ENCODE measurements at places on chromosomes 2 and 18.

DNA sequence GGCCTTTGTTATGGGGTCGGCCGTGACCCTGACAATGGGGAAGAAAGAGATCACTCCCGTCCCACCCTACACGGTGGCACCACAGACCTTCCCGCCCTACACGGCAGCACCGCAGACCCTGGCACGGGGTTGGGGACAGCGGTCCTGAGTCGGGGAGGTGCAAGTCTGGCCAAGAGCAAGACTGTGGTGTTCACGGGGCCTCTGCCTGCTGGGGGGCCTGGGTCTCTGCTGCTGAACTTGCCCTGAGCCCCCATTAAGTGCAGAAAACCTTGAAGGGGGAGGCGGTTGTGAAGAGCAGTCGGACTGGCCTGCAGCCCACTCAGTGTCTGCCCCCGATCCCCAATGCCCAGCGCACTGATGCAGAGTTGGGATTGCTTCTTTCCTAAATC lies 75.9 kb downstream of the SLC66A2 start:
- DNase-seq, result no peak

DNA sequence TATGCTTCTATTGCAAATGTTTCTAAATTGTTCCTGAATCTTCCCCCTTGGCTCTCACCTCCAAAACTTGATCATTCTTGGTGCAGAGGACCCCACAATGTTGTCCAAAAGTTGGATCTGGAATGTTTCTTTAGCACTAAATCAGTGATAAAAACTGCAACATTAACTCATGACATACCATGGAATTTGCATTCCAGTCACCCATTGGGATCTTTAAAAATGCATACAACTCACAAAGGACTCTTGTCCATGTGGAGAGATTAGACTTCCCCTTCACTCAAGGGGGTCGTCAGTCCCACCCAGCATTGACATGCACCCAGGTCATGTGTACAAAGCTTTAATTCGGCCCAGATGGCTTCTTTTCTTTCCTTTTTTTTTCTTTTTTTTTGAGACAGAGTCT lies 169.3 kb downstream of the SETBP1 start:
- DNase-seq, result no peak

DNA sequence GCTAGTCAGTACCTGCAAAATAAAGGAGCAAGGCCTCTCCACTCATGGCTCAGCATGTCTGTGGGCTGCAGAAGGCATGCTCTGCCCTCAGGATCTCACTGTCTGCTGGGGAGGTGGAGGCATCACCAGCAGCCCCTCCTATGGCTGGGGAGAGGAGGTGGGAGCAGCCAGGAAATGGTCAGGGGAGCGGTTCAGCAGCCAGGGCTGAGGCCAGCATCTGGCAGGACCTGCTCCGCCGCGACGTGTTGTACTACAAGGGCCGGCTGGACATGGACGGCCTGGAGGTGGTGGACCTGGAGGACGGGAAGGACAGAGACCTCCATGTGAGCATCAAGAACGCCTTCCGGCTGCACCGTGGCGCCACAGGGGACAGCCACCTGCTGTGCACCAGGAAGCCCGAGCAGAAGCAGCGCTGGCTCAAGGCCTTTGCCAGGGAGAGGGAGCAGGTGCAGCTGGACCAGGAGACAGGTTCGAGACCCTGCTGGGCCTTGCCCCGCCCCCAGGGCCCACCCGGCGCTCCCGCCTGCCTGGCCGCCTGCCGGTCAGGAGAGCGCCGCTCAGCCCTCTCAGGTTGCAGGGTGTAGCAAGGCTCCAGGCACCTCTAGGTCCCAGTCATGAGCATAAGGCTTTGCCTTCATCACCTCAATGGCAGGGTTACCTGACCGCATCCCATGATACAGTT lies 49.0 kb downstream of the FAM168B start:
- no peak for DNase-seq

- no peak for DNase-seq
These were observed 171.0 kb downstream of the DNER start for GRCh38 chr2:229543176-229543873.

DNA sequence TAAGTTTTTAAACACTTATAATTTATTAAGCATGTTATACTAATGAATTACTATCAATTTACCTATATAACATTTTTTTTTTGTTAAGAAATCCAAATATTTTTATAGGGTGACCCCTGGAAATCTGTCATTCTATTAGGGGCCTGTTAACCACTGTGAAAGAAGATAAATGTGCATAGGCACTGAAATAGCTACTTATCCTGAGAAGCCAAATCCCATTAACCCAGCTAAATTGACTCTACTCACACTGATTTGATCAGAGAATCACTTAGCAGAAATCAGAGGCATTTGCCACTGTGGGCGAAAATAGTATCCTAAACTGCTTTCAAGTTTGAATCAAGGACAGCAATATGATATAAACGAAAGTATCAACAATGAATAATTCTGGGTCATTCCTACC lies 90.0 kb upstream of the GULP1 start:
- no peak for DNase-seq

GRCh38 chr2:24050041-24050979 lies 769 bp downstream of the FKBP1B start:
- no peak for DNase-seq

DNA sequence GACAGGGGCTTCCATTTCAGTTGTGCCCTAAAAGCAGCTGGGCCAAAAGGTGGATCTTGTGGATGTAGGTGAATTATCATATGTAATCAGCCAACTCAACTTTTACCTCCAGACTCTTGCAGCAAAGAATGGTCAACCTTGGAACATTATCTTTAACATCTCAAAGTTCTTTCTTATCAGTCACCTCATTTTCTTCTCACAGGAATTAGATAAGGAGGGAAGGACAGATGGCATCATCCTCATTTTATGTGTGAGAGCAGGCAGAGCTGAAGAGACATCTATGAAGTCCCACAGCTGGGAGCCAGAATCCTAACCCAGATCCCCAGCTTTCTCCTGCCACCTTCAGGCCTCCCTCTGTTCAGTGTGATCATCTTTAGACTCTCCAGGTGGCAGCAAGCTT lies 182.1 kb downstream of the MGAT5 start:
- DNase-seq, result no peak

DNA sequence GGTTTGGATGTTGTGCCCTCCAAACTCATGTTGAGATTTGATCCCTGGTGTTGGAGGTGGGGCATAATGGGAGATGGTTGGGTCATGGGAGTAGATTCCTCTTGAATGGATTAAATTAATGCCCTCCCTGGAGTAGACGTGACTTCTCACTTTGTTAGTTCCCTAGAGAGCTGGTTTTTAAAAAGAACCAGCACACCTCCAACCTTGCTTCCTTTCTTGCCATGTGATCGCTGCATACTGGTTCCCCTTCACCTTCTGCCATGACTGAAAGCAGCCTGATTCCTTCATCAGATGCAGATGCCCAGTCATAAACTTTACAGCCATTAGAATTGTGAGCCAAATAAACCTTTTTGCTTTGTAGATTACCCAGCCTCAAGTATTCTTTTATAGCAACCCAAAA lies 21.7 kb downstream of the MTA3 start:
- no peak for DNase-seq

DNA sequence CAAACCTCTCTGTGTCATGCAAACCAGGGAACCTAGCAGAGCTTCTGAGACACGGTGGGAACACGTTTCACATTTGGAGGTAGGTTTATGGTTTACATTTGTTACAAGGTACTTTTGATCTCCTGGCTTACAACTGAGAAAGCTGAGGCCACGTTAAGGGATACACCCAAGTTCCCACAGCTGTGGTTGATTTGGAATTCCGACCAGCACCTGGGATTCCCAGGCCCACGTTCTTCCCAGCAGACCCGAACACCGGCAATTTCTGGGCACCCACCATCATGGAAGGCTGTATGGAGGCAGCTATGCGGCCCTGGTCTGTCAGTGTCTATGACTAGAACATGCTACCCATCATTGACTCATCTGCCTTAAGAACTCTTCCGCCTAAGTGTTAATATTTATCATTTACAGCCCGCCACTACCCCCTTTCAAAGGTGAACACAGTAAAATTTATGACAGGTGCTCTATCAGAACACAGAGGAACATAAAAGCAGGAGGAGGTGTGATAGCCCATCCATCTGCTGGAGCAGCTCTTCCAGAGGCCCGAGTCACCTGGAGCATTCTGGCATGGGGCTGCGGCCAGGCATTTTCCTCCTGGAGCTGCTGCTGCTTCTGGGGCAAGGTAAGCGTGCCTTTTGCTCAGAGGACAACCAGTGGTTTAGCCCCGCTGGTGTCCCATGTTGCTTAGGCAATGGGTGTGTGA lies at the start of gene PLB1:
PLB1 (plus strand) TSS at position 510 of the 700 bp plus-strand sequence; CDS start at position 565, 55 bp downstream.
- DNase-seq, result no peak

GRCh38 chr2:105882341-105882740 lies 137.6 kb downstream of the NCK2 start:
- DNase-seq, result no peak

DNA sequence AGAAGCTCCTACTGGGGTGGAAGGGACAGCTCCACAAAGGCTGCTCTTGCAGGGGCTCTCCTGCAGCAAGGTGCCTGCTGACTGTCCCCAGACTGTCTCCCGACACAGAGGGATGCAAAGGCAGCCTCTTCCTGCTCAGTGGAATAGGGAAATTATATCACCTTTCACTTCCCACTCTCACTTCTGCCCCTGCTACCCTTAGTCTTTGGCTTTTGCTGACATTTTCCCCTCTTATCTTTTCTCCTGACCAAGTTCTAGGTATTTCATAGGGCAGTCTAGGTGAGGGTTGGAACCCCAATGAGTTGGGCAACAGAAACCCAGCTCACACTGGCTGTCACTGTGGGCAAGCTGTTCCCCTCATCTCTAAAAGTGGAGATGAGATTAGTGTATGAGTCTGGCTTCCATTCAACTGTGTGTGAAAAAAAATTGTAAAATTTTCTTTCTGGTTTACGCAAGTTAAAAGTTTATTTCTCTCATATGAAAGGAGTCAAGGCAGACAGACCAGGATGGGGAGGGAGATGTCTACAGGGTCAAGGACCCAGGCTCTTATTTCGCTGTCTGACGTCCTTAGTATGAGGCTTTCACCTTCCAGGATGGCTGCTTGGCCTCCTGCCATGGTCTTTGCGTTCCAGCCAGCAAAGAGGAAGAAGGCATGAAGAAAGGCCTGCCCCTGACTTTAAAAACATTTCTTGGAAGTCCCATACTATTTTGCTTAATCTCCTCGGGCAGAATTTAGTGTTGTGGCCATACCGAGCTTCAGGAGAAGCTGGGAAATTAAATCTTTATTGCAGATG lies 7.5 kb upstream of the MOCOS start:
- DNase-seq, result no peak

DNA sequence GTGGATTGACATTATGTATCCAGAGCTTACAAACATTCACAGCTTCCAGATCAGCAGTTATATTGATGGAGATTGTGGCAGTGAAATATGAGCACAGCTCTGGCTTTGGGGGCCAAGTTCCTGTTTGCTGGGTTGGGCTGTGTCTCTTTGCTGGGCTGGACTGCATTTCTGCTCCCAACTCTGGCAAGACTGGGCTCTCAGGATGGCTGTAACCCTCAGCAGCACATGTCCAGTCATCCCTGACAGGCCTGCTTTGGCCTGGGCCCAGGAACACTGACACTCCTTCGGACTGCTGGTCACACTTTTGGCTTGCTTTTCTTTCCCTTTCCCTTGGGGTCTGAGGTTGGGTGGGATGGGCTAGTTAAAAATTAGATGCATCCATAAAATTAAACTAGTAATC lies 17.9 kb upstream of the VPS4B start:
- no peak for DNase-seq

DNA sequence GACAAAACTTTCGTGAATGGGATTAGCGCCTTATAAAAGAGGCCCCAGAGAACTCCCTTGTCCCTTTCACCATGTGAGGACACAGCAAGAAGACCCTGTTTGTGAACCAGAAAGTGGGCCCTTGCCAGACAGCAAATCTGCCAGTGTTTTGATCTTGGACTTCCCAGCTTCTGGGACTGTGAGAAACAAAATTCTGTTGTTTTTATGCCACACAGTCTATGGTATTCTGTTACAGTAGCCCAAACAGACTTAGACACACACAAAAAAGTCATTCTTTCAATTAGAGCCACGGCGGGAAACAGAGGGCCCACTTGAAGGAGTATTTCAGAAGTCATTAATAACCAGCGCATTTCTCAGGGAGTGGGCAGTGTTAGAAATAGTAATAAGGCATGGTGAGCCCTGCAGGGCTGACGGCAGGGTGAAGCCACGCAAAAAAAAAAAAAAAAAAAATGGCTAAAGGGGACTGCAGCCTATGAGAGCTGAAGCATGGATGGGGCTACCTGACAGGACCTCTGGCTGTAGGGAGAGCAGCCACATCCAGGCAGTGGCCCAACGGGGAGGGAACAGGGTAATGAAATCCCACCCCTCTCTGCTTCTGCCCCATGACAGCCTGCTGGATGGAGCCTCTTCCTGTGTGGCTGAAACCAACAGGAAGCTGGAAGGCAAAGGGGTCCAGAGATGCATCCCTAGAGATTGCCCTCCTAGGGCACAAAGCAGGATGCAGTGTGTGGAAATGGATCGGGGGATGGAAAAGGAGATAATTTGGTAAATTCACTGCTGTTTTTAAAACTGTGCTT lies 189.3 kb downstream of the KCNS3 start:
- DNase-seq, result no peak

GRCh38 chr2:155653176-155653575 lies 679.3 kb downstream of the NR4A2 start:
- no peak for DNase-seq

GRCh38 chr2:239369631-239370161 lies 31.1 kb downstream of the HDAC4 start:
- no peak for DNase-seq

DNA sequence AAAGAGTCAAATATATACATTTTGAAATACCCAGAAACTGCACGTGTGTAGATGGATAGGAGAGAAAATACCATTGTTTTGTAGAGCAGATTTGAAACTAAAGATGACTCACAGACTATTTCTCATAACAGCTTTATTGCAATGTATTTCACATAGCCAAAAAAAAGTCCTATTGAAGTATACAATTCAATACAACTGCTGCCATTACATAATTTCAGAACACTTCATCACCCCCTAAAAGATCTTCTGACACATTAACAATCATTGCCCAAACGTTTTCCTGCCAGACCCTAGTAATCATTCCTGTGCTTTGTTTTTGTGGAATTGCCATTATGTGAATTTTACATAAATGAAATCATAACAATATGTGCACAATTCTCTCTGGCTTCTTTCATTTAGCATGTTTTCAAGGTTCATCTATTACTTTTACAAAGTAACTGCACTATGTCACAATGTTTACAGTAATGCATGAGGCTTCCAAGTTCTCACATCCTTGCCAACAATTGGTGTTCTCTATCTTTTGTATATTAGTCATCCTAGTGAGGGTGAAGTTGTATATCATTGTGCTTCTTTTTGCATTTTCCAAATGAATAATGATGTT lies 378.6 kb upstream of the CWC22 start:
- no peak for DNase-seq

DNA sequence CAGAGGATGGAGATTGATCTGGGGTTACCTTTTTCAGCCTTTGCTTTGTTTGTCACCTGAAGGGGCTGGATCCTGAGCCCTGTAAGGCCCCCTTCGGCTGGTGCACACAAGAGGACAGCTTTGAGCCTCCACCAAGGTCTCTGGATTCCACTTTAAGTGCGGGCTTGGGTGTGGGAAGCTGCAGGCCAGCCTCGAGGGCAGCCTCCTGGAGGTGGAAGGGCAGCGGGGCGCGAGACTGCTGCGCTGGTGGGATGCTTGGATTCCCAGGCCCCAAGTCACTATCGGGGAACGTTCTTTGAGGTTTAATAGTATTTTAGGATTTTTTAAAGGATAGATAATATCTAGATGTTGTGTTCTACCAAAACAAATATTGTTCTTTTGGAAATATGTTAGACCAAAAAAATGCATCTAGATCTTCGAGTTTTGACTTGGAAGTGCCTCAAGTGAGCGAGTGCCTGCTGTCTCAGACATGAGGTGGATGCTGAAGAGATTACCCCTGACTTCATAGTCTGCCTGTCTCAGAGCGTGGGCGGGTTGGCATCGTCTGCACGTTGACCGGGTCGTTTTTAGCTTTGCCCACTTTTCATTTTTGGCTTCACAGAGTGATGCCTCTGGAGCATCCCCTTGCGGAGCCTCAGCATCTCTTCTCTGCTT lies 113.8 kb downstream of the AGAP1 start:
- DNase-seq, result no peak

Measured in NCI-H1105 treated with DMSO at 0.1 percent for 48 hours (cell line).